ENCODE measurements at places on chromosomes 3 and 15.
A peak's percentile ranks its signal among the peaks of the same experiment; 100 is the strongest.

DNA sequence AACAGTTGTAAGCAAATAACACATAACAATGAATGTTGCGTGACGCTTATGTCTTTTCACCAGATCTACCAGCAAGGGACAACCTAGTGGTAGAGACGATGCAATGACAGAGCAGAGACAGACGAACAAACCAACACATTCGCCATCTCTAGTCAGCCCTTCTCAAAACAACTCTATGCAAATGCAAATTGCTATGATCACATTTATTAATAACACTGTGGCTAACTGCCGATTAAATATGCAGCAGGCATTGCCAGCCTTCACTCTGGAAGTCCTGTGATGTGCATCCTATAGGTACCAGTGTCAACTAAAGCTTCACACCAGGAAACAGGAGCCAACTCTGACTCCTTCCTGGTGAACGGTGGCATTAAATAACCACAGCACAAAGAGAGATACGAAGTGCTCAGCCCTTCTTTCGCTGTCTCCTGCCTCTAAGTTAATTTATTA is 94.2 kb downstream of the FOXP1 start:
- no peak for DNase-seq

- no peak for DNase-seq
These were observed 6.5 kb downstream of the DCBLD2 start for GRCh38 chr3:98894791-98895576.

- DNase-seq = no peak
These were observed 212.5 kb downstream of the CHST2 start for GRCh38 chr3:143332026-143332425.

DNA sequence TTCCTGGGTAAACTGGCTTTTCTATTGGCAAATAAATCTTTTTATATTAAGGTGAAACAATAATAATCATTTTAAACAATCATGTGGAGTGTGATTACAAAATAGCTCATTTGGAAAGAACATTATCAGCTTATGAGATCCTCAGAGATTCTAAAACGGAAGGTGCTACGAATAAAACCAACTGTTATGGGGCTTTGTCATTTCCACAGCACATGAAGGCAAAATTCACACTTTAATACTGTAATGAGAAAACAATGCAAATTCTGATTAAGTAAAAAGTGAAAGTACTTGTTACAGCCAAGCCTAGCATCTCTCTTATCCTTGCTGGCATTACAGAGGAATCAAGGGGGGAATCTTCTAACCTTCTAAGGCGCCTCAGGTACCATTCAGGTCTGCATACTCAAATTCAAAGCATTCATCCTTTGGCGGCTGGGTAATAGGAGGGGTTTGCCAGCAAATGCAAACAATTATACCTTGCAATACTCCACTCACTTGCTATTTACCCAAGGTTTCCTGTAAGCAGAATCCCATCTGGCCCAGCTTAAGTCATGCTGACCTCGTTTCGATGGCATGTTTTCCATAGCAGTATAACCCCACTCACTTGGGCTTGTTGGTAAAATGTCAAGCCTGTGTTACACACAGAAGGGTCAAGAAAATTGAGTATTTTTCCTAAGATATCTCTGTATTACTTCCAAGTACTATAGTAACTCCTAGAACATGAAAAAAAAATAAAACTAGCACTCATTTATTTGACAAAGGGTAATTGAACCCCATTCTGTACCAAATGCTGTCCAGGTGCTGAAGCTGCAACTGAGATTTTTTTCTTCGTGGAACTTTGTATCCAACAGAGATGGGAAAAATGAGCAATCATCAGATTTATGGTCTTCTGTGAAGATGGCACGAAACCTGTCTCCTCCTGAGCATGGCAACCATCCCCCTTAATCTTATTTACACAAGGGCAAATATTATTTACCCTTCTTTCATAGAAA is 183.7 kb upstream of the LMCD1 start:
- no peak for DNase-seq

GRCh38 chr3:99885085-99885484 is 67.4 kb downstream of the CMSS1 start:
- DNase-seq = no peak

DNA sequence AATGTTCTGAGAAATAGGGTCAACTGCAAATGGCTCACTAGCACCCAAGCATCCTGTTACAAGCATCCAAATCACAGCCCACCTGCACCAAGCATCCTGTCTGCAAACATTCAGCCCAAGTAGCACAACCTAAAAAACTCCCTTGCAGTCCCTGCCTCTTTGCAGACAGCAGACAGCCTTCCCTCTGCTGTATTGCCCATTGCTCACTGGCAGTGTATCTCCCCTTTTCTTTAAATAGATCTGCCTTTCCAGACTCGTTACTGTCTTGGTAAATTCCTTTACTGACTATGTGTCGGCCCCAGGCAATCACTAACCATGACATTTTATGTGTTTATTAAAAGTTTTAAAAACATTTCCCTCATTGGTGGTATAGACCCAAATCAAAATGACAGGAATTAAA is 155.4 kb downstream of the ADAMTSL3 start:
- DNase-seq = no peak

GRCh38 chr15:44726568-44727484 is 9.5 kb upstream of the TRIM69 start:
- peak; percentile 77 for DNase-seq

DNA sequence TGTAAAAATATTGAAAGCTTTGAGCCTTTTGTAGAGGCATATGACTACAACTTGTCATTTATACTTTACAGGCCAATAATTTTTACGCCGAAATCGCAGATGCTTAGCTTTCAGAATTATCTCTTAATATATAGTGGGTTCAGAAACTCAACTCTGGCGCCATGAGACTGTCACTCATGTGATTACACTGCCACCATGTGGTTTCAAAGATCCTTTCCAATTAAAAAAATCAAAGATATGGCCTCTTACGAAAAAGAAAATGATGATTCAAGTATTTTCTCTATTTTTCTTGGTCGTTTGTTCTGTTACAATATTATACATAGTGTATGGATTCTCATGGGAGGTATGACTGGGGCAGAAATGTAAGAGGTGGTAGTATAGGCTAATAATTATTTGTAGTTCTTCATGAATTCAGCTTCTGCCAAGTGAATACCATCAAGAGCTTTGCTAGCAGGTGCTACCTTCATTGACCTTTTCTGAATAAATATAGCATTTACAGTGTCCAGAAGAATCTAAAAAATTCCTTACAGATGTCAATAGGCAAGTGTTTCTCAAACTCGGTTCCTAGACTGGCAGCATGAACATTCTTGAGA is 751.7 kb upstream of the GOLIM4 start:
- DNase-seq = peak; percentile 3

- no peak for DNase-seq
These were observed 20.5 kb downstream of the IFT122 start for GRCh38 chr3:129460572-129460971.

GRCh38 chr15:90807786-90808086 is 60.7 kb upstream of the FURIN start:
- no peak for DNase-seq

DNA sequence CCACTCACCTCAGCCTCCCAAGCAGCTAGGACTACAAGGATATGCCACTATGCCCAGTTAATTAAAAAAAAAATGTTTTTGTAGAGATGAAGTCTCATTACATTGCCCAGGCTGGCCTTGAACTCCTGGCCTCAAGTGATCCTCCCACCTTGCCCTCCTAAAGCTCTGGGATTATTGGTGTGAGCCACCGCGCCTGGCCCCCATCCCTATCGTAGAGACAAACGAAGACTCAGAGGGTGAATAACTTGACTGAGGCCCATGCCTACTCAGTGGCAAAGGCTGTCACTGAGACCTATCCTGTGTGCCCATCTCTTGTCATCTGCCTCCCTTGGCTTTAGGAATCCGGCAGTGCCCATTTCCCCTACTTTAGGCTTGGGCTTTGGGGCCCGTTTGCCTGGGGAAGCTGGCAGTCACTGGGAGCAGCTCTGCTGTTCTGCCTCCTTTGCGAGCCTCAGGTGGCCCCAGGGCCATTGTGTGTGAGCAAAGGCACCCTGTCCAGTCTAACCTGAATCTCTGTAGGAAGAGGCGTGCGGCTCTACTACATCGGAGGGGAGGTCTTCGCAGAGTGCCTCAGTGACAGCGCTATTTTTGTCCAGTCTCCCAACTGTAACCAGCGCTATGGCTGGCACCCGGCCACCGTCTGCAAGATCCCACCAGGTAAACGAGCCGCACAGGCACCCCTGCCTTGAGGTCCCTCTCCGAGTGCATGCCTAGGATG is 70.1 kb downstream of the AAGAB start:
- DNase-seq = no peak

GRCh38 chr15:92023965-92024364 is 170.5 kb downstream of the SLCO3A1 start:
- no peak for DNase-seq

- DNase-seq = no peak
These were observed 294.0 kb downstream of the DIPK2A start for GRCh38 chr3:144265542-144266100.

DNA sequence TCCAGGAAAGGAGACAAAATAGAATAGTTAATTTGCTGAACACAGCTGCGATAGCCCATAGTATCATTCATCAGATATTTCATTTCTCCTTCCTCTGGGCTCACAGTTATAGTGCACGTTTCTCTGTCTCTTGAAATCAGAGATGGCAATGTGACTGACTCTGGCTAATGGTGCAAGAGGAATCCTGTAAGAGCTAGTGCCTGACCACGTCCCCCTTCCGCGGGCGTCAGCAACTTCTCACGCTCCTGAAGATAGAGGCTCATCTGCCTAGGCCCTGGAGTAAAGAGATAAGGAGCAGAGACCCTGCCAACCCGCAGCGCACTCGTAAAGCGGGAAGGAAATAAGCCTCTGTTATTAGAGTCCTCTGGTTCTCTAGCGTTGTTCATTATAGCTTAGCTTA is 391.8 kb downstream of the VPS13C start:
- DNase-seq = no peak

GRCh38 chr3:46895761-46896160 is 18.2 kb downstream of the PTH1R start:
- no peak for DNase-seq

- DNase-seq = no peak
These were observed 41.1 kb upstream of the SEC61A1 start for GRCh38 chr3:128011140-128011539.

DNA sequence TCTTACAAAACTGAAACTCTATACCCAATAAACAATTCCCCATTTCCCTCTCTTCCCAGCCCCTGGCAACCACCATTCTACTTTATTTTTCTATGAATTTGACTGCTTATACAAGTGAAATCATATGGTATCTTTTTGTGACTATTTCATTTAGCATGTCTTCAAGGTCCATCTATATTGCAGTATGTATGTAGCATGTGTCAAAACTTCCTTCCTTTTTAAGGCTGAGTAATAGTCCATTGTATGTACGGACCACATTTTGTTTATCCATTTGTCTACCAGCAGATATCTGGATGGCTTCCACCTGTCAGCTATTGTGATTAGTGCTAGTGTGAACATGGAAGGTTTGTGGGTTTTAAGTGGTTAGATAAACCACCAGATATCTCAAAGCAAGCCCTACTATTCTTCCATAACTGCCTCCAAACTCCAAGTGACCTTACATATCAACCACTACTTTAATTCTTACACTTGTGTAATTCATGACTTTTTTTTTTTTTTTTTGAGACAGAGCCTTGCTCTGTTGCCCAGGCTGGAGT is 134.7 kb downstream of the TMCC1 start:
- DNase-seq = no peak

DNA sequence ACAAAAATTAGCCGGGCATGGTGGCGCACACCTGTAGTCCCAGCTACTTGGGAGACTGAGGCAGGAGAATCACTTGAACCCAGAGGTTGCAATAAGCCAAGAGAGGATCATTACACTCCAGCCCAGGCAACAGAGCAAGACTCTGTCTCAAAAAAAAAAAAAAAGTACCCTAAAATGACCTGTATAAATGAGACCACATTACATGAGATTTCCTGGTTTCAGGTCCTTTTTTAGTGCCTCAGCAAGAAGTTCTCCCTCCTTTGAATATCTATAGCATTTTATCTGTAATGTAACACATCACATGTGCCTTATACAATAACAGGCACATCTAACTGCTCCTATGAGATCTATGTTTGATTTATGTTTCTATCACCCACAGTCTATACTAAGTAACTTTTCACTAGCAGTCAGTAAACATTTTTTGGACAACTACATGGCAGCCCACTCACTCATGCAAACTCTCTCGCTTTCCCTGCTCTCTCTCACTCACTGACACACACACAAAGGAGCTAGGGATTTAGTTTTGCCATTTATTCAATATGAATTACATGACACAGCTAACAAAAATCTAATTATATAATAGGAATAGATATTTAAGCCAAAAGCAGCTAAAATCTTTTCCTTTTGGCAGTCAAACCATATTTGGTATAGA is 34.1 kb downstream of the ADAM10 start:
- no peak for DNase-seq

DNA sequence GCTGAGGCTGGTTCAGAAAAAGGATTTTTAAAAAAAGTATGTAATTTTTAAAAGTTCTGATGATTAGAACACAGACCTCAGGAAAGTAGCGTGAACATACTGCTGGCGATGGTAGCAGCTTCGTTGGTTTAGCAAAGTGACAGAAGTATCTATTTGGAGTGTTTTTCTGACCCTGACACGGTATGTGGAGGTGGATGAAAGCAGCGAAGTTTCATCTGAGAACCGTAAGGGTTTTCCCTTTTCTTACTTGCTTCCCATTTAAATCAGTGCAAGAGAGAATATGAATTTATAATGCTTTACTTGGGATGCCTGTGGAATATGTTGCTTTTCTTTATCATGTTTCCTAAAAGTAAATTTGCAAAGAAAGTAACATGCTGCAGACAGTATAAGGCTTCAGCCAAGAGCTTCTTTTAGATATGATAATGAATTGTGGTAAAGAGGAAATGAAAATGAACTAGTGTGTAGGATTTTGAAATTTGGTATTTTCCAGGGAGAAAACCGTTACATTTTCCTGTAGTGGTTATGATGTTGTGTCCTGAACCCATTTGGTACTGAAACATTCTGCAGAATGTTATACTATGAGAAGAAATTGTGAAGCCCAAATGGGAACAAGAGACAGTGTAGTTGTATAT is 3.9 kb downstream of the CHST2 start:
- DNase-seq = no peak

GRCh38 chr3:142180761-142181362 is 31.5 kb upstream of the TFDP2 start:
- DNase-seq = peak; percentile 1

Measured in AG09319 (cell line).